ENCODE measurements at places on chromosomes 3 and 15. TPM values are rescaled to one million over a fixed set of nuclear protein-coding genes. Genes with fewer than 3 reads are reported as not detected.

The SLITRK3 gene
- 4.7 TPM for total RNA-seq

The DUOXA2 gene
- not detected for total RNA-seq

The GHSR gene
- total RNA-seq = not detected

The SCG5 gene
- 134 TPM for total RNA-seq

The CRABP1 gene
- 5.3 TPM for total RNA-seq

The CLDN1 gene
- 2.5 TPM for total RNA-seq

The SKOR1 gene
- total RNA-seq = 0.63 TPM

The POLQ gene
- total RNA-seq = 3.8 TPM

The MFSD1 gene
- 65.1 TPM for total RNA-seq

The ADIPOQ gene
- not detected for total RNA-seq

The RAB6B gene
- 64.2 TPM for total RNA-seq

The HOMER2 gene
- 61.7 TPM for total RNA-seq

The EHHADH gene
- 1.6 TPM for total RNA-seq

The H1-8 gene
- total RNA-seq = not detected

The CLDN18 gene
- not detected for total RNA-seq

The TEX55 gene
- not detected for total RNA-seq

The CHRFAM7A gene
- 7.8 TPM for total RNA-seq

The MAGI1 gene
- total RNA-seq = 103 TPM

The P2RY14 gene
- total RNA-seq = 0.31 TPM

The EFCC1 gene
- total RNA-seq = 0.94 TPM

The CYP8B1 gene
- total RNA-seq = not detected

The CACNA2D2 gene
- total RNA-seq = 4.1 TPM

The BCHE gene
- 14.1 TPM for total RNA-seq

The FBN1 gene
- 32.2 TPM for total RNA-seq

The MRAS gene
- 64.5 TPM for total RNA-seq

The ROPN1B gene
- 0.94 TPM for total RNA-seq

The IL20RB gene
- total RNA-seq = 1.3 TPM

The GOLGA6L4 gene
- 9.4 TPM for total RNA-seq

The COL6A6 gene
- total RNA-seq = under 0.01 TPM

The DAG1 gene
- 30.7 TPM for total RNA-seq

The RHOV gene
- total RNA-seq = 8.1 TPM

The TICRR gene
- 6.6 TPM for total RNA-seq

The IP6K2 gene
- 147 TPM for total RNA-seq

The TGM4 gene
- total RNA-seq = not detected

The TMEM212 gene
- total RNA-seq = not detected

The BRPF1 gene
- 23.5 TPM for total RNA-seq

The SH2D7 gene
- total RNA-seq = not detected

The CLRN1 gene
- not detected for total RNA-seq

The HDDC3 gene
- 11.9 TPM for total RNA-seq

The SLC9C1 gene
- not detected for total RNA-seq

The DPPA2 gene
- total RNA-seq = not detected

The NTRK3 gene
- total RNA-seq = 95.2 TPM

The INKA1 gene
- 13.5 TPM for total RNA-seq
